ENCODE measurements at places on chromosomes 7 and 10.

- no peak for DNase-seq
Measured at GRCh38 chr7:44259547-44260457, 59.0 kb downstream of the YKT6 start.

- DNase-seq: no peak
Measured at GRCh38 chr7:121002-121785, 71.2 kb upstream of the FAM20C start.

GRCh38 chr10:87603196-87603595 is 56.5 kb upstream of the PAPSS2 start:
- no peak for DNase-seq

DNA sequence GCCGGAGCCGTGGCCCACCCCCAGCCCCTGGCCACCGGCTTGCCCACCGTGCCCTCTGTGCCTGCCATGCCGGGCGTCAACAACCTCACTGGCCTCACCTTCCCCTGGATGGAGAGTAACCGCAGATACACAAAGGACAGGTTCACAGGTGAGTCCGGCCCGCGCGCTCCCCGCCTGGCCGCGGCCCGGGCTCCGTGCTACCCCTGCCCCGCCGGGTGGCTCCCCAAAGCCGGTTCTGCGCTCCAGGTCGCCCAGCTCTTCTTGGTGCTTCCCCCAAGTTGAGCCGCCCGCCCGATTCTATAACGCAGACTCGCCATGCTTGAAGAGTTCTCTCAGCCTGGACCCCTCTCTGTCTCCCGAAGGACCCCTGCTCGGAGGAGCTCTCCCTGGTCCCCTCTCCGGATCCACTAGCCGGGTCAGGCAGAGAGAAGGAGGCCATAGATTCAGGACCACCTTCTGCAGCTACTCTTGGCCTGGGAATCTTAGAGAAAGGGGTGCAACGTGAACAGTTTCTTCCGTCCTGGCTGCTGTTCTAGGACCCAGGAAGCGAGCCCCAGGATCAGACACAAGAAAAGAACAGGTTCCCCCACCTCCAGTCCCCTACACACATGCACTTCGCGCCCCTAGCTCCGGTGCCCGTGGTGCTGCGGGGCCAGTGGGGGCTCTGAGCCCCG is 999 bp downstream of the TLX1 start:
- DNase-seq: no peak

DNA sequence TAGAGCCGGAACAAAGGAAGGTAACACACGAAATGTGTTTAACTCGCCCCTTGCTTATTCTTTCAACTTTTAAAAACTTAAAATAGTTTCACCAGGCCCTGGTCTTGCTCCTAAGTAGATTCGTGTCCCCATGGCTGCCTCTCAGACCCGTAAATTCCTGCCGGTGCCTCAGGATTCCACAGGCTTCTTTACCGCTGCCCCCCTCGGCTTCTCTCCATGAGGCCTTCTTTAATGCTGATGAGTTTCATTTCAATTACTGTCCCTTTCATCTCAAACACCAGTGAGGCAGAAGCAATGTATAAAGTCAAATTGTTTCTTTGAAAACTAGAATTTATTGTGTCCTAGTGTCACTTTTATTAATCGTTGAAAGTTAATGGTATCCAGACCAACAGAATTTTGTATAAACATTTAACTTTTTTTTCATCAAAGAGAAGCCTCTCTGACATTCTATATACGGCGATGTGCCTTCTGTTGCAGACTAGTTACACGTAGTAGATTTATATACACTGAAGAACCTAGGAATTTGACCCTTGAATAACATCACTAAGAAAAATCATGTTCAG is 225.2 kb downstream of the C7orf25 start:
- DNase-seq: no peak

GRCh38 chr10:47454780-47455058 is 29.2 kb downstream of the ANXA8 start:
- DNase-seq: no peak

GRCh38 chr7:216360-217300 is 24.3 kb downstream of the FAM20C start:
- no peak for DNase-seq

- no peak for DNase-seq
Measured at GRCh38 chr10:42990016-42990720, 86.7 kb upstream of the RET start.

- no peak for DNase-seq
Measured at GRCh38 chr10:108469940-108470339, 1305.4 kb upstream of the SORCS1 start.

DNA sequence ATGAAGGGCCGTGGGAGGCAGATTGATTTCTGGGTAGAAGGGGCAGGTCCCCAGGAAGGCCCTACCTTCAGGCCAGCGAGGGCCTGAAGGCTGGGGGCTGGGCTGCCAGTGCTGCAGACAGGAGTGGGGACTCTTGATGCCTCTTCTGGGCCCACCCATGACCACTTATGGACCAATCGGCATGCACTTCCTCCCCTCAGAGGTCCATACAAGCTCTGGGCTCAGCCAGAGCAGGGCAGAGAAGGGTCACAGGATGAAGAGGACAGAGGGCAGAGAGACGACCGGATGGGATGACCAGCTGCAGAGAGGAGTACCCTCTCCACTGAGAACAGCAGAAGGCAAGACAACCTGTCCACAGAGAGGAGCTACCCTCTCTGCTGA is 120.1 kb downstream of the DYNC2I1 start:
- DNase-seq: no peak

GRCh38 chr7:96088579-96088978 is 233.3 kb downstream of the SLC25A13 start:
- no peak for DNase-seq

- no peak for DNase-seq
Measured at GRCh38 chr7:1706721-1707613, 36.9 kb downstream of the ELFN1 start.

DNA sequence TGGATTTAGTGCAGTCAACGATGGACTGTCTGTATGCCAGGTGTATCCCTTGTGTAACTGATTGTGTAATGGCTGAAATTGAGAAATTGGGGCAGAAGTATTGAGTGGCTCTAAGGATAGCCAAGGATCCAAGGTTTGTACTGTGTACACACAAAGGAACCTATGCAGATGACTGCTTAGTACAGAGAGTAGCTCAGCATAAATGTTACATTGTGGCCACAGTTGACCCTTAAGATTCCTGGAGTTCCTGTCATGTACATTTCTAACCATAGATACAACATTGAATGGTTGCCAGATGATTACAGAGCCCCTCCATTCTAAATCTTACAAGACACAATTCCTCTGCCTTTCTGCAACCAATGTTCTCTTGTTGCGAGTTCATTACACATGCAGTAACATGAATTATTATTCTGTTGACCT is 25.3 kb downstream of the CCDC126 start:
- no peak for DNase-seq

DNA sequence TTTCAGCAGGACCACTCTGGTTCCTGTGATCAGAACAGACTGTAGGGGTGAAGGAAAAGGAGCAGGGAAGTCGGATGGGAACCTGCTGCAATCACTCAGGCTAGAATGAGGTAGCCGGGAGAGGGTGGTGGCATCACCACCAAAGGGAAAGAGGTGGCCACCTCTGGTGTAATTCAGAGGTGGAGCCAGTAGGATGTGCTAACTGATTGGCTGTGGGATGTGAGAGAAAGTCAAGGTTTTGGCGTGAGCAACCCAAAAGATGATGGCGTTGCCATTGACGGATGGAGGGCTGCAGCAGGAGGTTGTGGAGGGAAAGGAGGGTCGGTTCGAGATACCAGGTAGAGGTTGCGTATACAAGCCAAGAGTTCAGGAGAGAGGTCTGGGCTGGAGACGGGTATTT is 7.4 kb upstream of the VSIR start:
- no peak for DNase-seq

- no peak for DNase-seq
Measured at GRCh38 chr7:15459018-15459615, 102.7 kb downstream of the AGMO start.

DNA sequence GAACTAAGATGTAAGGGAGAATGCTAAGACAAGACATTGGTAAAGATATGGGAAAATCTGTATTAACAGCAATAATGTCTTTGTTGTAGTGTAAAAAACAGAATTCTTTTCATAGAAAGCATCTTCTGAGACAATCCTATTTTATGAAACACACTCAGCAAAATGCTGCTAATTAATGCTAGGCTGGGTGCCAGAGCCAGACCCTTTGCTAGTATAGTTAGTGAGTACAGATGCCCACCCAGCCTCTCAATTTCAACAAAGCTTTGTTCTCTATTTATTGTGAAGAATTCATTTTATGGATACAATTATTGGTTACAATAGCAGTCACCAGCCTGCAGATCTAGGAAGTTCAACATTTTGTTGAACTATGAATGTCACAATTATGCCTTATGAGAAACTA is 131.0 kb downstream of the SEM1 start:
- no peak for DNase-seq

- DNase-seq: no peak
Measured at GRCh38 chr10:88525371-88526069, 57.6 kb downstream of the RNLS start.
